ENCODE measurements at places on chromosomes 2 and 18. TPM values are rescaled to one million over a fixed set of nuclear protein-coding genes. Genes with fewer than 3 reads are reported as not detected.

GRCh38 chr18:54684784-54685183, 93.7 kb downstream of the DYNAP start:
- no peaks in the 10 kb centered on the region for H3K36me3 ChIP-seq

- no peaks in the 10 kb centered on the region for H3K36me3 ChIP-seq
- H3K27ac ChIP-seq, result no peak overlapping the region
- no peaks in the 10 kb centered on the region for H3K4me1 ChIP-seq
- DNase-seq, result no peak
Observed at GRCh38 chr2:86764661-86765309, 25.9 kb downstream of the CD8A start.

DNA sequence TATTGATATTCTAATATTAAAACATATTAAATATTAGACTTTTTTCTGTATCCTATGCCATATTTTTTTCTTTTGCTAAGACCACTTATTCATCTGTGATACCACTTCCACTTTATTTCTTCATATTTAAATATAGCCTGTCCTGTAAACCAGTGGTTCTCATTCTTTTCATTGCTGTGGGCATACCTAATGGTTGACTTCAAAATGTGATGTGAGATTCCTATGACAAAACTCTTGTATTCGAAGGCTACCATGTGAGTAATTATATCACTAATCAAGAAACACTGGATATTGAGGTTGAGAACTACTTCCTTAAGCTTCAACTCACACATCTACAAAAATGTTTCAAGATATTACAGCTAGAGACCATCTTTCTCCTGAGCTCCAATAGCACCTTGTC, 3.6 kb downstream of the SCRN3 start:
- no peak overlapping the region for H3K27ac ChIP-seq
- H3K4me3 ChIP-seq, result no peak overlapping the region
- no peak for DNase-seq
- no peaks in the 10 kb centered on the region for H3K27me3 ChIP-seq
- H3K36me3 ChIP-seq, result no peaks in the 10 kb centered on the region

DNA sequence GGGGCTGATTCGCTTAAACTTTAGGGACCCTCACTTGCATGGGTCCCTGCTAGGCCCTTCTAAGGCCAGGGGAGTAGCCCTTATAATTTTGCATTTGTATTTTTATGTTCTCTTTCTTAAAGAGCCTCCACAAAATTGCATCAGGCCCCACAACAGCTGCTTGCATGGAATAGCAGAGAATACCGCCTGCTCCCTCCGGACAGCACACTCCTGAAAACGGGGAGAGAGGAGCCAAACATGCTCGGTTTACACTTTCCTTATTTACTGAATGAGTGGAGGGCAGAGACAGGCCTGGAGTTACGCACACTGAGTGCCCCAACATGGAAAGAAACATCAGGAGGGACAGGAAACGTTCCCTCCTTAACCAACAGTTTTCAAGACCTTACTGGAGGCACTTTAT, 132.2 kb downstream of the ANTXR1 start:
- H3K4me3 ChIP-seq, result no peak overlapping the region
- no peak for DNase-seq
- no peak overlapping the region for H3K27ac ChIP-seq
- H3K27me3 ChIP-seq, result no peaks in the 10 kb centered on the region
- H3K4me1 ChIP-seq, result no peaks in the 10 kb centered on the region
- H3K36me3 ChIP-seq, result no peaks in the 10 kb centered on the region

DNA sequence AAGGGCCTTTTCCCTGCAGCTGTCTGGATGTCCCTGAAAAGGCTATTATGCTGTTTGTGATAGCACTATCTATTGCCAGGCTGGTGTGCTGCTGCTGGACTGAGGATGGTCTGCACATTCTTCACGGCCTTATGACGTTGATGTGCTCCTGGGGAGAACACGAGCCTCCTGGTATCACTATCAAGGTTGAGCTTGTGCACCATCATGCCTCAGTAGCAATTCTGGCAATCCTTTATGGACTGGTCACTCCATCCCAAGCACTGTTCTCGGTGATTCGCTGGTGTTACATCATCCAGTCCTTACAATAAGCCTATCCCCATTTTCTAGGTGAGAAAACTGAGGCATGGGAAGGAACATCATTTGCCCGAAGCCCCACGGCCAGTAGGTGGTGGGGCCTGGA, 18.2 kb upstream of the CCBE1 start:
- no peaks in the 10 kb centered on the region for H3K36me3 ChIP-seq
- H3K27ac ChIP-seq, result no peak overlapping the region
- DNase-seq, result no peak
- peaks cover 6% of the 10 kb centered on the region for H3K4me1 ChIP-seq
- H3K4me3 ChIP-seq, result no peak overlapping the region

- no peak overlapping the region for H3K27ac ChIP-seq
- H3K4me1 ChIP-seq, result no peaks in the 10 kb centered on the region
- H3K36me3 ChIP-seq, result no peaks in the 10 kb centered on the region
Observed at GRCh38 chr18:38611036-38611964, 1045.7 kb upstream of the CELF4 start.

- DNase-seq, result no peak
- no peak overlapping the region for H3K27ac ChIP-seq
- no peaks in the 10 kb centered on the region for H3K4me1 ChIP-seq
Observed at GRCh38 chr2:229708335-229708734, 6.0 kb downstream of the DNER start.

DNA sequence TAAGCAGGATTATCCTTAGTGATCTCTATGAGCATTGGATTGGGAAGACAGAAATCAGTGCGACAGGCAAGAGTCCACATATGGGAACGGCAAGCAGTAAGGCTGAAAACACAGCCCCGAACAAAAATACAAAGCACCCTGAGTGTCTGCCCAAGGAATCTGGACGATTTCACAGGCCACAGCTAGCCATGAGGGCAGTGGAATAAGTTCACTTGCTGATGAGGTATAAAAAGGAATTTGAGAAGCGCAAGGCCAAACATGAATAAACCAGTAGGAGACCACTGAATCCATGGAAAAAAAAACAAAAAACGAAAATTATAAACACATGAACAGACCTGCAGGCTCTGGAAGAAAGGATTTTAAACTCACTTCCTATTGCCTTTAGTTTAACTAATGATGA, 24.3 kb downstream of the WDSUB1 start:
- H3K4me1 ChIP-seq, result peaks cover 2% of the 10 kb centered on the region
- no peak for DNase-seq
- no peaks in the 10 kb centered on the region for H3K27me3 ChIP-seq
- no peaks in the 10 kb centered on the region for H3K36me3 ChIP-seq
- no peak overlapping the region for H3K4me3 ChIP-seq

DNA sequence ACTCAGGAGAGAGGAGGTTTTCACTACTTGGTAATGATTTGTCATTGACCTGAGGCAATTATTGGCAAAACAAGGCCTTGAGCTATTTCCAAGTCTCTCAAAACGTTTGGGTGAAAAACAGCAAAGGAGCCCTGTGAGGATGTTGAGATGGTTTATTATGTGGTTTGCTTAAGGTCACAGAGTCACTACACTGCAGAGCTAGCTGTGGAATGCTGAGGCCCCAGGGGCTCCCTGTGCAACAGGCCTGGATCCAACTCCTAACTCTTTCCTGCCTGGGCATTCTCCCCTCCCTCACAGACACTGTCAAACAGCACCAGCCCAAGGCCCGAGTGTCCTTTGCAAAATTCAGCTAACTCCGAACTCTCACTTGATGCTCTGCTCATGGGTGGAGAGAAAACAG, 754.6 kb upstream of the SOX11 start:
- no peak overlapping the region for H3K27ac ChIP-seq
- no peaks in the 10 kb centered on the region for H3K4me1 ChIP-seq
- H3K27me3 ChIP-seq, result no peaks in the 10 kb centered on the region
- no peak overlapping the region for H3K4me3 ChIP-seq

DNA sequence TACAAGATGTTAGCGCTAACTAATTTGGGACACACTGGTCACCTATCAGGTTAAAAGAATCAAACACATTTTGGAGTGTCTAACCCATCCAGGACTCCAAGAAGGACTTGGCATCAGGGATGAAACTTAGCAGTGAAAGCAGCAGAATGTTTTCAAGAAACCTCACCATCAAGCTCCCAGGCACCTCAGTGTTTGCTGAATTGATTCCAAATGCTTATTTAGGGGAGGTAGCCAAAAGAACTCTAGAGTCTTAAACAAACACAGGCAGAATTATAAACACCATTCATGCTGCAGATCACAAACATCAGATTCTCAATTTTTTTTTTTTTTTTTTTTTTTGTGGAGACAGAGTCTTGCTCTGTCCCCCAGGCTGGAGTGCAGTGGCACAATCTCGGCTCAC, 122.8 kb upstream of the UXS1 start:
- no peaks in the 10 kb centered on the region for H3K4me1 ChIP-seq
- no peak overlapping the region for H3K27ac ChIP-seq
- no peaks in the 10 kb centered on the region for H3K36me3 ChIP-seq
- no peaks in the 10 kb centered on the region for H3K27me3 ChIP-seq
- no peak overlapping the region for H3K4me3 ChIP-seq

- H3K27me3 ChIP-seq, result no peaks in the 10 kb centered on the region
- H3K4me1 ChIP-seq, result no peaks in the 10 kb centered on the region
- H3K4me3 ChIP-seq, result no peak overlapping the region
- no peak for DNase-seq
- H3K27ac ChIP-seq, result no peak overlapping the region
Observed at GRCh38 chr18:10736984-10737383, 211.2 kb downstream of the NAPG start.

DNA sequence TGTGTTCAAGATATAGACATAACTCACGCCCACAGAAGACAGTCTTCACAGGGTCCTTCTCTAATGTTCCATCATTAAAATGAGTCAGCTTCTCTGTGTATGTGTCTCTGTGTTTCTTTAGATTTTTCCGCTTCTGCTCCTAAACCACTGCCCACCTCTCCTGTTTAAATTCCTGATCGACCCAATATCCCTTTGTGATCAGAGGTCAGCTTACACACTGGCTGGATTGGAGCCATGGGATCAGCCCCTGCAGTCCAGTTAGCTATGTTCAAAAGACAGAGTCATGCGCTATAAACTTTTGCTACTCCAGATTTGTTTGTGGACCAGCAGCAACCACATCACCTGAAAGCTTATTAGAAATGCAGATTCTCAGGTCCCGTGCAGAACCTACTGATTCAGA, 229.2 kb downstream of the C1D start:
- H3K27me3 ChIP-seq, result no peaks in the 10 kb centered on the region
- no peak overlapping the region for H3K27ac ChIP-seq
- no peak for DNase-seq
- no peaks in the 10 kb centered on the region for H3K36me3 ChIP-seq
- H3K4me1 ChIP-seq, result no peaks in the 10 kb centered on the region
- H3K4me3 ChIP-seq, result no peak overlapping the region

DNA sequence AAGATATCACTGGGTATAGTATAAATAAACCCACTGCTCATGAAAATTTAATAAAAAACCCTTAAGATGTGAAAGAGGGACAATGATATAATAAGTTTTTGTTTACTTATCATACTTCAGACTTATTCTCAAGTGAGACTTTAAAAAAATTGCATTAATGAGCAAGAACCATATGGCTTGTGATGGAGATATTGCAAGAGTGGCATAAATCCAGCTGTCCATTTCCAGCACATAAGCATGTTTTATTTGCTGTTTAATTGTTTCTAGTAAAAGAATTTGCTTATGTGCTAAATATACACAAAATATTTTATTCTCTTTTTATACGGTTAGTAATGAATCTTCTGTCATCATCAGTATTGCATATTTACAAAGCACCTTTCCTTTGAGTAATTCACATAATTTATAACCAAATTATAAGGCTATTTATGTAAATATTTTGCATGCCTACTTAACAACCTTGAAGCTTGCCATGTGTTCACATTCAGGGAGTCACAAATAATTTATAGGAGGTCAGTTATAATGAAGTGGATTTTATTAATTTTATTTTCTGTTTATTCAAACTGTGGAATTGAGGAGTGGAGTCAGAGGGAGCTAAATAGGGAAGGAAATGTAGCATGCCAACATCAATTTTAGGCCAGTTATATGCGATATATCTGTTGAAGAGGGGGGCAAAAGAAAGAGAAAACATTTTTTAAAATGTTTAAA, 318.5 kb upstream of the CWC22 start:
- no peak overlapping the region for H3K4me3 ChIP-seq
- no peaks in the 10 kb centered on the region for H3K4me1 ChIP-seq
- H3K27ac ChIP-seq, result no peak overlapping the region
- no peaks in the 10 kb centered on the region for H3K27me3 ChIP-seq
- H3K36me3 ChIP-seq, result no peaks in the 10 kb centered on the region

GRCh38 chr2:234792621-234793022, 159.2 kb upstream of the SH3BP4 start:
- no peak overlapping the region for H3K27ac ChIP-seq
- no peak for DNase-seq
- no peaks in the 10 kb centered on the region for H3K27me3 ChIP-seq
- no peaks in the 10 kb centered on the region for H3K4me1 ChIP-seq
- H3K4me3 ChIP-seq, result no peak overlapping the region

GRCh38 chr2:48914477-48915089, 159.1 kb upstream of the LHCGR start:
- no peak overlapping the region for H3K27ac ChIP-seq
- H3K4me1 ChIP-seq, result no peaks in the 10 kb centered on the region
- no peaks in the 10 kb centered on the region for H3K36me3 ChIP-seq
- H3K27me3 ChIP-seq, result no peaks in the 10 kb centered on the region
- H3K4me3 ChIP-seq, result no peak overlapping the region

GRCh38 chr2:80496346-80496745, 191.8 kb upstream of the LRRTM1 start:
- DNase-seq, result no peak
- no peaks in the 10 kb centered on the region for H3K27me3 ChIP-seq
- H3K36me3 ChIP-seq, result no peaks in the 10 kb centered on the region
- no peaks in the 10 kb centered on the region for H3K4me1 ChIP-seq

DNA sequence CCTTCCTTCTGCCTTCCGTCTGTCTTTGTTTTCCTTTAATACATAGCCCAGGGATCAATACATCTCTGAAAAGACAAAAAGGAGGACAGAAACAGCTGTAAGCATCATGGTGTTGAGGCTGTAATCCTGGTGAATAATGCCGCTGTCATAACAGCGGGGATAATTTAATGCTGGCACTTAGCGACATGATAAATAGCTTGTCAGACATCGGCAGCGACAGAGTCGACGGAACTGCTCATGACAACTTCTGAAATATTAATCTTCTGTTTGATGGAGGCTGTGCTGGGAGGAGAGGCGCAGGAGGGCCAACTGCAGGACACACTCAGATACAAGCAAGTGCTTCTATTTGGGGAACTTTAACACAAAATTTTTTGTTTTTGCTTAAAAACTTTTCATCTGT, 602.2 kb downstream of the GALR1 start:
- H3K4me1 ChIP-seq, result no peaks in the 10 kb centered on the region
- no peaks in the 10 kb centered on the region for H3K36me3 ChIP-seq
- DNase-seq, result no peak
- no peak overlapping the region for H3K4me3 ChIP-seq

The KLF11 gene
- 33.6 TPM for total RNA-seq

The TMBIM1 gene
- 294 TPM for total RNA-seq

The SLC5A7 gene
- total RNA-seq, result 0.19 TPM

The CIDEA gene
- 0.58 TPM for total RNA-seq

The CELF4 gene
- total RNA-seq, result not detected

The ZNF804A gene
- total RNA-seq, result 0.23 TPM

The E2F6 gene
- total RNA-seq, result 13.4 TPM

The OLA1 gene
- 45.2 TPM for total RNA-seq

The NOL4 gene
- not detected for total RNA-seq

The EML6 gene
- 2.6 TPM for total RNA-seq

The HRH4 gene
- total RNA-seq, result 0.15 TPM
